Left renal cortex interstitium (tissue), 4 donors: ENCODE measurements at places on chromosomes 3 and 15.

DNA sequence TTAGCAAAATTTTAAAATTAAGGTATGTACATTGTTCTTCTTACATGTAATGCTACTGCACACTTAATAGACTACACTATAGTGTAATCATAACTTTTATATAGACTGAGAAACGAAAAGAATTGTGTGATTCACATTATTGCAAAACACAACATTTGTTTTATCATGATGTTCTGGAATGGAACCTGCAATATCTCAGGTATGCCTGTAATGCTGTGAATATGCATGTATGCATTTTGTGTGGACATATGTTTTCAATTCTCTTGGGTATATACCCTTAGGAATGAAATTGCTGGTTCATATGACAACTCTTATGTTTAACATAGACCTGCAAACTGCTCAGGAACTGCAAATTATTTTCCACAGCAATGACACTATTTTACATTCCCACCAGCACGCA, 38.6 kb upstream of the TJP1 start:
- DNase-seq: no peak

GRCh38 chr15:30933293-30933692, 29.6 kb downstream of the FAN1 start:
- DNase-seq: no peak

- DNase-seq: no peak
Observed at GRCh38 chr15:89353991-89354390, 19.4 kb upstream of the POLG start.

DNA sequence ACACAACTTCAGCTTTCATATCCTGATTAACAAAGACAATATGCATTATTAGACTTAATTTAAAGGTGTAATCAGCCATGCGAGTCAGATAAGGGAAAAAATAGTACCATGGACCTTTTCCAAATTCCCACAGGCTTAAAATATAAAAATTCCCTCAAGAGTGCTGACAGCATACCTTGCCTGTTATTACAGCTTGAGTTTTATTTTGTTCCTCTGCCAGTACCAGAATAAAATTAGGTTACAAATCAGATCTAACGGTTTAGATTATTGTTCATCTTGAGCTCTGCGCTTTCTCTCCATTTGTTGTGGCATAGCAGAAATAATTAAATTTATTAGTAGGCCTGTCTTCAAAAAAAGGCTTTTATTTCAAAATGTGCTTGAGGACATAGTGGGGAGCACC, 250.3 kb downstream of the PTPRG start:
- DNase-seq: no peak

DNA sequence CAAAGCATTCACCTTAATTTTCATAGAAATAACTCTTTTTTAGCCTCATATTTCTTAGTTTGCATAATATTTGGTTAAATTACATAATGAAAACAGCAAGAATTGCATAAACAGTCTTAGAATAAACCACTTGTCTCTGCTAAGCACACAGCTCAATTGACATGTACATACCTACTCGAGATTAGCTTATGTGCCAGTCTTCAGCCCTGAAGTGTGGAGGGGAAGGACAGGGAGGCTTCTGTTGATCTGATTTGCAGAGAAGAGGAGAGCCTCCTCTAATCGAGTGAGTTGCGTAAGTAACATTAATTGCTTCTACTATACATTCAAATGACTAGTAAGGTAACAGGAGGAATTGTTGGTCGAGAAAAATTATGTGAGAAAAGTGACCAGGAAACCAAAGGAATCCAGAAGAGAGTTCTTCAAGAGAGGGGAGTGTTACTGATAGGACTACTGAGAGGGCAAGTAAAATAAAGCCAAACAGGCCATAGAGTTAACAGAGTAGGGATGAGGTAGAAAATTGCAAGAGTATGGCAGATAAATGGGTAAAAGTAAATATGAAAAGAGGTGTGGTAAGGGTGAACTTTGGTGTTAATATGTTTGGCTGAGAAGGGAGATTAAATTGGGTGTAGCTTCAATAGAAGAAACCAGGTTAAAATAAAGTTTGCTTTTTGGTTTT, 7.1 kb upstream of the GOLIM4 start:
- no peak for DNase-seq
